ENCODE measurements at places on chromosomes 2 and 18.

- peak within 1 kb of the TSS; percentile 17 for H3K4me3 ChIP-seq
- no peaks in the 10 kb centered on the region for H3K36me3 ChIP-seq
- H3K27ac ChIP-seq: no peak within 1 kb of the TSS
- H3K27me3 ChIP-seq: no peaks in the 10 kb centered on the region
- DNase-seq: peak; percentile 70
Observed at GRCh38 chr2:75199428-75200011, at the start of gene TACR1. TSS of gene TACR1 (minus strand) at chr2:75199520. CDS start at chr2:75198934, 586 bp downstream.

GRCh38 chr18:9249254-9249653 lies 85.3 kb upstream of the TWSG1 start:
- no peak overlapping the region for H3K27ac ChIP-seq
- H3K4me1 ChIP-seq: no peaks in the 10 kb centered on the region
- no peak overlapping the region for H3K4me3 ChIP-seq

GRCh38 chr2:221289389-221289788 lies 282.7 kb downstream of the EPHA4 start:
- no peaks in the 10 kb centered on the region for H3K27me3 ChIP-seq
- no peaks in the 10 kb centered on the region for H3K4me1 ChIP-seq
- H3K4me3 ChIP-seq: no peak overlapping the region
- no peak overlapping the region for H3K27ac ChIP-seq
- DNase-seq: no peak
- no peaks in the 10 kb centered on the region for H3K36me3 ChIP-seq

DNA sequence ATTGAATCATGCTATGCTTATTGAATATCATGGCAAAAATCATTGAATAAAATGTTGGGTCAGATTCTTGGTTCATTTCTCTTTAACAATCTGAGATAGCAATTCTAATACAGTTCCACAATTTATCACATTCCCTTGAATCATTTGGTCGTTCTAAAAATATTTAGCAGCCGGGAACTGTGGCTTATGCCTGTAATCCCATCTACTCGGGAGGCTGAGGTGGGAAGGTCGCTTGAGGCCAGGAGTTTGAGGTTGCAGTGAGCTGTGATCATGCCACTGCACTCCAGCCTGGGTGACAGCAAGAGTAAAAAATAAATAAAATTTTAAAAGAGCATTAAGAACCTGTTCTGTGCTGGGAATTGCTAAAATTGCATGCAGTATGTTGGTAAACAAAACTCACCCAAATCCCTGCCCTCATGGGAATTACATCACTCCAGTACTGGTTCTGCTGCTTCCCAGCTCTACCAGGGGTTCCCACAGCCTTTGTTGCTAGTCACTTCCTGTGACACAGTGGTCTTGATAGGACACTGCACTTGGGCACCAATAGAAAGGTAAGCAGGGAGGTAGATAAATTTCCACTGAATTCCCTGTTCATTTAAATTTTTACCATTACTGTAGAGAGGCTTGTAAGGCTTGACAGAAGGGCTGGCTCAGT lies 200.4 kb downstream of the CTNNA2 start:
- H3K27ac ChIP-seq: no peak overlapping the region
- H3K4me3 ChIP-seq: no peak overlapping the region
- H3K27me3 ChIP-seq: no peaks in the 10 kb centered on the region
- H3K4me1 ChIP-seq: no peaks in the 10 kb centered on the region

- no peak for DNase-seq
- no peaks in the 10 kb centered on the region for H3K27me3 ChIP-seq
- H3K4me3 ChIP-seq: no peak overlapping the region
- no peak overlapping the region for H3K27ac ChIP-seq
- H3K36me3 ChIP-seq: no peaks in the 10 kb centered on the region
Observed at GRCh38 chr2:27809761-27810241, 38.3 kb downstream of the MRPL33 start.

DNA sequence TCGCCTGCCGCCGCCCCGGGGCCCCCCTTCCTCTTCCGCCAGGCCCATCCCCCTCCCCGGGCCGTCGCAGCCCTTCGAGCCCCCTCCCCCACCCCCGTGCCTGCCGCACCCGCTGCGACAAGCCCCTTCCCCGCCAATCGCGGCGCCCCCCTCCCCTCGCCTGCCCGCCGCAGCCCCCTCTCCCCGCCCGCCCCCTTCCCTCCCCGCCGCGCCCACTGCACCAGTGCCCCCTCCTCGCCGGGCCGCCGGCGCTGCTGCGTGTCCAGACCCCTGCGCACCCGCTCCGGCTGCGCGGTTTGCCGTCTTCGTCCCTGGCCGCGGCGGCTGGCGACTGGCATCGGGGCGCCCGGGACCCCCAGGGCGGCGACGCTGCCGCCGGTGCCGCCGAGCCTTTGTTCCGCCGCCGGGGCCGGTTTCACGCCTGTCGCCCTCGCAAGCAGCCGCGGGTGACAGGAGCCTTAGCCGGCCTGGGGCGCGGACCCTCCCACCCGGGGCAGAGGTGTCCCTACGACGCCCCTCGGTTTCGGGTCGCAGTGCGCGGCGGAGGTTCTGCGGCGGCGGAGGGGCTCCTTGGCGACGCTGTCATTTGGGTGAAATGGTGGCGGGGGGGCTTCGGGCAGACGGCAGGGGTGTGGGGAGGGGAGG lies 18.1 kb downstream of the GPC1 start:
- no peak for DNase-seq
- no peaks in the 10 kb centered on the region for H3K36me3 ChIP-seq
- H3K27ac ChIP-seq: no peak overlapping the region
- no peaks in the 10 kb centered on the region for H3K27me3 ChIP-seq
- no peak overlapping the region for H3K4me3 ChIP-seq
- peaks cover 31% of the 10 kb centered on the region for H3K4me1 ChIP-seq

- peaks cover 8% of the 10 kb centered on the region for H3K4me1 ChIP-seq
- no peaks in the 10 kb centered on the region for H3K27me3 ChIP-seq
- no peak overlapping the region for H3K27ac ChIP-seq
- no peak overlapping the region for H3K4me3 ChIP-seq
Observed at GRCh38 chr2:9946076-9946475, 5.4 kb upstream of the GRHL1 start.

GRCh38 chr2:27217173-27218121 lies at the start of gene CAD:
TSS of gene CAD (plus strand) at chr2:27217369. CDS start at chr2:27217552, 183 bp downstream.
- no peaks in the 10 kb centered on the region for H3K27me3 ChIP-seq
- peak within 1 kb of the TSS; percentile 53 for H3K27ac ChIP-seq
- H3K4me3 ChIP-seq: peak within 1 kb of the TSS; percentile 64
- peaks cover 5% of the 10 kb centered on the region for H3K36me3 ChIP-seq

- peaks cover 22% of the 10 kb centered on the region for H3K4me1 ChIP-seq
- H3K27ac ChIP-seq: peak overlapping the region; percentile 58
- H3K4me3 ChIP-seq: no peak overlapping the region
- no peaks in the 10 kb centered on the region for H3K36me3 ChIP-seq
- no peaks in the 10 kb centered on the region for H3K27me3 ChIP-seq
- DNase-seq: peak; percentile 75
Observed at GRCh38 chr2:3042601-3043585, 334.7 kb downstream of the EIPR1 start.

- no peaks in the 10 kb centered on the region for H3K27me3 ChIP-seq
- no peak for DNase-seq
- H3K36me3 ChIP-seq: no peaks in the 10 kb centered on the region
- no peak overlapping the region for H3K4me3 ChIP-seq
Observed at GRCh38 chr18:54825601-54826344, 2.5 kb upstream of the RAB27B start.

GRCh38 chr2:120678926-120679325 lies 56.7 kb upstream of the GLI2 start:
- peaks cover 3% of the 10 kb centered on the region for H3K4me1 ChIP-seq
- no peak overlapping the region for H3K4me3 ChIP-seq
- no peak for DNase-seq
- no peaks in the 10 kb centered on the region for H3K27me3 ChIP-seq

DNA sequence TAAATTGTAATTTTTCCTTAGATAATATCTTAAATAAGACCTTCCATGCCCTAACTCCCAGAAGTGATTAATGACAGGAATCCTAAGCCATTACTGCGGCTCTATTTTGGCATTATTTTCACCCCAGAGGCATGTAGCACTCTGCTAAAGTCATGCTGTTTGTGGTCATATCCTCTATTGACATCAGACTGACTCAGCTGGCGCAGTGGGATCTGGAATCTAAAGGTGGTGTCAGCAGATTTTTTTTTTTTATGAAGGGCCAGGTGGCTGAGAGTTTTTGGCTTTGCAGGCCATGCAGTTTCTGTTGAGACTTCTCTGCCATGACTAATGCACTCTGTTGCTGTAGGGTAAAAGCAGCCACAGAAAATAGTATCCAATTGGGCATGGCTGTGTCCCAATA lies 64.1 kb upstream of the ACVR1C start:
- H3K27me3 ChIP-seq: no peaks in the 10 kb centered on the region
- no peak for DNase-seq
- no peaks in the 10 kb centered on the region for H3K36me3 ChIP-seq
- no peak overlapping the region for H3K27ac ChIP-seq

- no peaks in the 10 kb centered on the region for H3K36me3 ChIP-seq
- no peaks in the 10 kb centered on the region for H3K4me1 ChIP-seq
- no peak overlapping the region for H3K27ac ChIP-seq
- no peaks in the 10 kb centered on the region for H3K27me3 ChIP-seq
- peak; percentile 15 for DNase-seq
Observed at GRCh38 chr18:68840554-68841263, 42.8 kb downstream of the CCDC102B start.

DNA sequence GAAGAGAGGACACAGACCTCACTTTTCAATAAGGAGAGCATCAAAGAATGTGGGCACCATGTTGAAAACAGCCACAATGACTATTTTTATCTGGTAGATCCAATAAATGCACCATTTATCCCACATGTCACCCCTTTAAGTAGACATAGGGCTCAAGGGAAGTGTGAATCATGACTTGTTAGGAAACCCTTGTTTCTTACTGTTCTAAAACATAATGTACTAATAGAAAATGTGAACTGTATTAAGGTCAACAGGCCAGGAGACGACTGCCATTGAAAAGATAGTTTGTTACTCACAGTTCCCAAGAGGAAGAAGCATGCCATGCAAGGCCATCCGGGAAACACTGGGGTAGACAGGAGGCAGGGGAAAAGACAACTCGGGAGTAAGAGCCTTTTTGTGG lies 137.7 kb downstream of the EN1 start:
- no peak for DNase-seq
- H3K4me3 ChIP-seq: no peak overlapping the region
- H3K4me1 ChIP-seq: no peaks in the 10 kb centered on the region
- H3K27ac ChIP-seq: no peak overlapping the region
- H3K27me3 ChIP-seq: no peaks in the 10 kb centered on the region

GRCh38 chr2:171158790-171159371 lies 1.8 kb downstream of the TLK1 start:
- peaks cover 37% of the 10 kb centered on the region for H3K4me1 ChIP-seq
- peak overlapping the region; percentile 98 for H3K4me3 ChIP-seq
- DNase-seq: no peak
- no peaks in the 10 kb centered on the region for H3K27me3 ChIP-seq
- H3K27ac ChIP-seq: peak overlapping the region; percentile 95
- H3K36me3 ChIP-seq: no peaks in the 10 kb centered on the region

- H3K27me3 ChIP-seq: no peaks in the 10 kb centered on the region
- no peaks in the 10 kb centered on the region for H3K4me1 ChIP-seq
- no peak overlapping the region for H3K4me3 ChIP-seq
- H3K27ac ChIP-seq: no peak overlapping the region
- peaks cover 34% of the 10 kb centered on the region for H3K36me3 ChIP-seq
Observed at GRCh38 chr2:240000671-240001070, 24.5 kb downstream of the NDUFA10 start.

DNA sequence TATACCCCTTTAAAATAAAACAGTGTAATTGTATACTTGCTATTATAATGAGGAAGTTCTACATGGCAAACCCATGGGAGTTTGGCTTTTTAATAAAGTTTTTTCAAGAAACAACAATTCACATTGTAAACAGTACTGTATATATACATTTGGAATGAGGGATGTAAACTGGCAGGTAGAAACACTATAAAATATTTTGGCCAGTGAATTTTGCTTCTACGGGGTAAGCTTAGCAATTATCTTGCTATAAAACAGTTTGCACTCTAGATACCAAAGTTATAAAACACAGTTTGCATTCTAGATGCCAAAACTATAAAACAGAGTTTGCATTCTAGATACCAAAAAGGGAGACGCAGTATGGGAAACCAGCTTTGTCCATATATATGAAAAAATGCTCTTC lies 16.6 kb downstream of the THUMPD2 start:
- H3K27ac ChIP-seq: no peak overlapping the region
- DNase-seq: no peak
- H3K36me3 ChIP-seq: no peaks in the 10 kb centered on the region
- no peaks in the 10 kb centered on the region for H3K27me3 ChIP-seq
- no peak overlapping the region for H3K4me3 ChIP-seq

DNA sequence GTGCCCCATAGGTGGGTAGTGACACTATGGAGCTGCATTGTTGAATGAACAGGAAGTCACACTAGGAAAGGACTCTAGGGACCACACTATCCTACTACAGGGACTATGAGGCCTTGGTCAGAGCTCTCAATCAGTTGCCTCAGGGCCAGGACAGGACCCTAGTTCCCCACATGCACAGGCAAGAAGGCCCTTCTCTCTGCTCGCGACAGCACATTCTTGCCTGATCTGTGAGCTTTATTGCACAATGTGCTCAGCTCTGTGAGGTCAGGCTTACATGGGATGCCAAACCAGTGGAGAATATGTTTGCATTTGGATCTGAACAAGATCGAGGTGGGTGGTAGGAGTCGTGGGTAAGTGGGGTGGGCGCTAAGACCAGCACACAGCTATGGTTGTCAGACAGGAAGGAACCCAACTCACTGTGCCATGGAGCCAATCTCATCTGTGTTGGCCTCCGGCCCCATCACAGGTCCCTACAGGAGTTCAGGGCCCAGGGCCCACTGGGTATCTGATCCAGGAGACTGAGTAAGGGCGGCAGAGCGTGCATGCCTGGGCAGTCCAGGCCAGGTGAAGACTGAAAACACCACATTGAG lies 8.0 kb downstream of the PCARE start:
- H3K36me3 ChIP-seq: no peaks in the 10 kb centered on the region
- H3K27me3 ChIP-seq: no peaks in the 10 kb centered on the region
- H3K4me3 ChIP-seq: no peak overlapping the region
- no peak for DNase-seq
- H3K27ac ChIP-seq: no peak overlapping the region
- H3K4me1 ChIP-seq: peaks cover 26% of the 10 kb centered on the region

GRCh38 chr18:22141211-22141610 lies 28.2 kb upstream of the GATA6 start:
- peaks cover 16% of the 10 kb centered on the region for H3K4me1 ChIP-seq
- no peaks in the 10 kb centered on the region for H3K36me3 ChIP-seq
- H3K4me3 ChIP-seq: no peak overlapping the region
- no peak overlapping the region for H3K27ac ChIP-seq
- no peak for DNase-seq

- H3K36me3 ChIP-seq: no peaks in the 10 kb centered on the region
- H3K27ac ChIP-seq: no peak overlapping the region
- DNase-seq: no peak
- H3K4me3 ChIP-seq: no peak overlapping the region
- H3K4me1 ChIP-seq: no peaks in the 10 kb centered on the region
- H3K27me3 ChIP-seq: no peaks in the 10 kb centered on the region
Observed at GRCh38 chr2:181142514-181142913, 162.1 kb downstream of the UBE2E3 start.

- no peak for DNase-seq
- H3K4me1 ChIP-seq: no peaks in the 10 kb centered on the region
- no peaks in the 10 kb centered on the region for H3K27me3 ChIP-seq
- H3K27ac ChIP-seq: no peak overlapping the region
- H3K36me3 ChIP-seq: no peaks in the 10 kb centered on the region
Observed at GRCh38 chr18:77037567-77037966, 95.0 kb downstream of the MBP start.

GRCh38 chr2:171985076-171985475 lies 14.7 kb upstream of the METAP1D start:
- no peaks in the 10 kb centered on the region for H3K36me3 ChIP-seq
- H3K27me3 ChIP-seq: no peaks in the 10 kb centered on the region
- no peak overlapping the region for H3K4me3 ChIP-seq
- H3K27ac ChIP-seq: no peak overlapping the region
- DNase-seq: no peak
